ENCODE measurements at places on chromosomes 3 and 15. TPM values are rescaled to one million over a fixed set of nuclear protein-coding genes. Genes with fewer than 3 reads are reported as not detected.

ALS2CL gene
- 0.10 TPM for total RNA-seq

- DNase-seq, result no peak
These were observed 1303.3 kb downstream of the OTOL1 start for GRCh38 chr3:162799910-162800309.

DNA sequence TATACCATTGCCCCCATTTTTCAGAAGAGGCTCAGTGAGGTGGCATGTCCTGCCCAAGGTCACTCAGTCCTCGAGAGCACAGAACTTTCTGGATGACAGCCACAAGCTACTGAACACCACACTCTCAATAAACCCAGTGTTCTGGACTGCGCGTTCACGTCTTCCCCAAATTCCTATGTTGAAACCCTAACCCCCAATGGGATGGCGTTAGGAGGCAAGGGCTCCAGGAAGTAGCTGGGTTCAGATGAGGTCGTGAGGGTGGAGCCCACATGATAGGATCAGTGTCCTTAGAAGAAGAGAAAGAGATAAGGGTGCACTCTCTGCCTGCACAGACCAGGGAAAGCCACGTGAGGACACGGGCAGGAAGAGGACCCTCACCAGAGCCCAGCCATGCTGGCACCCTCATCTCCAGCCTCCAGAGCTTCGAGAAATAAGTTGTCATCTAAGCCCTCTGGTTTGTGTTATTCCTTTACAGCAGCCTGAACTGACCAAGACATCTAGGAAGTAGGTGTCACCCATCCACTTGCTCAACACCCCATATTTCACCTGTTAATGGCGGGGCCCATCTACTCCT, 324.0 kb downstream of the UACA start:
- no peak for DNase-seq

DNA sequence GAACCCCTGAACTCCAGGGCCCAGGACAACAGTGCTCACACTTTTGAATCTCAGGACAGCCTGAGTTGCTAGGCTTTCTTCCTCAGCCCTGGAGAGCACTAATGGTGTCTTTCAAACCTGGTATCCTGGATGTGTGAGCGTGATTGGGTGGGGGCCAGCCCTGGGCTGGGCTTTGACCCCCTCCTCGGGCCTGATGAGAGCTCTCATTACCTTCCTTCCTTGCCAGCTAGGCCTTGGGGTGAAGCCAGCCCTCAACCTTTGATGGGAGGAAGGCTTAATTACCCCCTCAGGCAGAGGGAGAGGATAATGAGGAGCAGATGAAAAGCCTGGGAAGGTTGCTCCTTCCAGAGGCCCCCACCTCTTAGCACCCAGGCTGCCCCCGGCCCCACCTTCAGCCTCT, 31.1 kb upstream of the INSYN1 start:
- no peak for DNase-seq

DNA sequence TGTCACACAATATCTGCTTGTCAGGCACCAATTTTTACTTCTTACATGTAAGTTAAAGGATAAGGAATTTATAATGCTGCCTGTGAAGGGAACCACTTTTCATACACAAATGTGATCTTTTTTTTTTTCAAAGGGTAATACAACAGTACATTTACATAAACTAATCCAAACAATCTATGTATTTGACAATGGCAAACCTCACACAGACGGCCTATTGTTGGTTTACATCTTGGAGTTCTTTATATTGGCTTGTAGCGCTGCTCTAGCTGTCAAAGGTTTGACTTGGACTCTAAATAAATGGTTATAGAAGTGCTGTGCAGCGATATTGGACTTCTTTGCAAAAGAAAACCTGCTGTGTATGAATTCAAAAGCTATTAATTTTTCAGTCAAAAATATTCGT, 598.0 kb downstream of the FOXP1 start:
- DNase-seq, result no peak

- DNase-seq, result no peak
These were observed 687.0 kb downstream of the VGLL3 start for GRCh38 chr3:86303935-86304334.

- DNase-seq, result no peak
These were observed 169.1 kb upstream of the TSPAN3 start for GRCh38 chr15:77239882-77240608.

- DNase-seq, result no peak
These were observed 773.8 kb downstream of the PLOD2 start for GRCh38 chr3:145387211-145387610.

DNA sequence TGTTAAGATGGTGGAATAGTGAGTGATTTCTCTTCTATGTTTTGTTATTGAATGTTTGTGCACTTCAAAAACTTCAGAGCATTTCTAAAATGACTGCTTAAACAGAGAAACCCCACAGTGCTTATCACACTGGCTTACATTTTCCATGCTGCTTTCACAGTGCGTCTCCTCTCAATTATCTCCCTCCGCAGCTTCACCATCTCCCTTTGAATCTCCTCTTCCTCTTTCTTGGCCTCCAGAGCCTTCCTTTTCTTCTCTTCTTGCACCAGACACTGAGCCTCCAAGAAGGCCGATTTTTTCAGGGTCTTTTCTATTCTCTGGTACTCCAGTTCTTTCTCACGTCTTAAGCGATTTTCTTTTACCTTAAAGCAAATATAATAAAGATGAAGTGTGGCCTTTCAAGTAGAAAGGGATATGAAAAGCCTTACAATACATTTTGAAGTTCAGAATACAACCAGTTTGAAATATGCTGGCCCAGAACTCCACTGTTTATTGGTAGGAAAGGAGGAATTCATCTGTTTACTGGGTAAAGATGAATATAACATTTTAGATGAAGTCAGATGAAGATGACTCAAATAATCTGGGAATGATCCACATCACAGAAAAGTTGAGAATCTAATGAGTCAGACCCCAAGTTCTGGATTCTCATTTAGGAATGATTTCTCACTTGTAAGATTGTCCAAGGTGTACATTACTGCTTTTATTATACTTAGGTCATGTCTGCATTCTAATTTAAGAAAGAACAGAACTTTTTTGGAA, 21.4 kb downstream of the CCDC191 start:
- DNase-seq, result no peak

All from activated T-helper 1 cell treated with anti-CD3 and anti-CD28 coated beads, Interleukin-12 subunit alpha, Interleukin-12 subunit beta, Interleukin-2, Interleukin-4 antibody, amounts not matched to agents 30 ng/mL and 10 ng/mL and 1 ng/mL, durations not matched to agents 14 hours and 24 hours and 36 hours (primary cell).